CD8-positive, alpha-beta memory T cell (primary cell): ENCODE measurements at places on chromosomes 5 and 9. TPM values are rescaled to one million over a fixed set of nuclear protein-coding genes. Genes with fewer than 3 reads are reported as not detected.

The CCDC192 gene
- not detected for total RNA-seq

The MEGF10 gene
- not detected for total RNA-seq

The ITGA1 gene
- total RNA-seq, result 26.3 TPM

The FOXD4L5 gene
- total RNA-seq, result 0.09 TPM

The SEMA6A gene
- not detected for total RNA-seq

The SLC36A2 gene
- not detected for total RNA-seq

The CDH6 gene
- not detected for total RNA-seq

The GZMA gene
- total RNA-seq, result 15.1 TPM

The SPRY4 gene
- total RNA-seq, result 1.1 TPM

The SLC6A18 gene
- total RNA-seq, result not detected

The GGTA1 gene
- total RNA-seq, result not detected

The CSF1R gene
- 1.7 TPM for total RNA-seq

The SLC25A2 gene
- total RNA-seq, result 0.35 TPM

The C6 gene
- total RNA-seq, result not detected

The TEK gene
- not detected for total RNA-seq

The PCDHA1 gene
- not detected for total RNA-seq

GRCh38 chr5:56734091-56734694, 81.2 kb upstream of the MAP3K1 start:
- no peak for DNase-seq

GRCh38 chr5:96235008-96235910, 197.8 kb downstream of the PCSK1 start:
- DNase-seq, result no peak

DNA sequence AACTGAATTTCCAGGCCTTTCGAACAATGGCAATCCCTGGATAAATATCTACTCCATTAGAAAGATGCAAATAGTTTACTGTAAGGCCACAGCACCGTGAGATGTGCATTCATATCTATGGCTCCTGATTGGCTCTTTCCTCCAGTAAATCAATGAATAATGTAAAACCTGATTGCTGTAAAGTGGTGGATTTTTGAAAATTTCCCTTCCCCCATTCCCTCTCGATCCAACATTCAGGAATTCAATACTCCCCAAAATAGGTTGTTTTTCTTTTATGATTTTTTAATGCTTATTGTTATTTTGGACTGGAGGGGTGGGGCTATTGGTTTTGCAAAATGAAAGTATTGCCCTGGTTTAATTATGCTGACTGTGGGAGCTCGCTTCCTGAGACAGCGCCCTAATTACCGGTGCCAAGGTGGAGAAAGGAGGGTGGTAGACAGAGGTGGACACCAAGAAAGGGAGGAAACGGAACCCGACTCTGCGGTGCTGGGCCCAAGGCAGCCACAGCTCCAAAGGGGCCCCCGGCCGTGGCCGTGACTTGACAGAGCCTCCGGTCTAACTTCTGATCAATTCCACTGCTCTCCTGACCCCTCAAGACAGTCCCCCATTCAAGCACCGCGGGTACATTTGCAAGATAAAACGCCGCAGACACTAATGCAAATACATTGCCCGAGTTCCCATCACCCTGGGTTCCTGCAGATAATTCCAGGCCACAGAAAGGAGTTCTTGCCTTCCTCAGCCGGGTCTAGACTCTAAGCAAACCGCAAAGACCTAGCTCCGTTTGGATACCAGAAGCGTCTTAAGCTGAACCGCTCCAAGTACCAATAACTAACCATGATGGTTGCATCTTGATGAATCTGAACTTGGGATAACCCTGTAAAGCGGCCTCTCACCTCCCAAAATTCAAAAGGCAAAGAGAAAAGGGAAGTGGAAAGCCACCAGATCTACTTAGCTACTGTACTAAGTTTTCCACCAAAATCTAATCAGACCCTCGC, 211.2 kb downstream of the MEF2C start:
- no peak for DNase-seq

DNA sequence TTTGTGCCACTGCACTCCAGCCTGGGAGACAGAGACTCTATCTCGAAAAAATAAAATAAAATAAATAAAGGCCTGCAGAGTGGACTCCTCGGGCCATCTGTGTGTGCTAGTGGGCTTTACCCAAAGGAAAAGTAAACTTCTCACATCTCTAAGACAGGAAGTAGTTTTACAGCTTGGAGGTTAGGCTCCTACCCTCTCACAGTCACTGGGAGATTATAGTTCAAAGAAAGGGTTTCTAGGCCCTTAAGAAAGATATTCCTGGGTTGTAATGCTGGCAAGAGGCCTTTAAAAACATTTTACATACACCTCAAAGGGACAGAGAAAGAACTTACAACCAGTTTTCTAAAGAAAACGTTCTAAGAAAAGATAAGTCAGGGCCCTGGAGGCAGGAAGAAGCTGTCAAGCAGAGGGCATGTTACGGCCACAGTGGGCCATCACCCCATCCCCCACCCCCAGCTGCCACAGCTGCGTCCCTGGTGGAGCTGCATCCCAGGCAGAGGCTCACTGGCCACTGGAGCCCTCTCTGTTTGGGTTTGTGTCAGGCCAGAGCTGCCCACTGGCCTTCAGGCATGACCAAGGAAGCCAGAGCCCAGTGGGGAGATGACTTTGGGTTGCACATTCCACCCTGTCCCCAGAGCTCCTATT, 78.1 kb upstream of the CDK20 start:
- no peak for DNase-seq

- no peak for DNase-seq
Observed at GRCh38 chr5:72130351-72130761, 23.1 kb downstream of the MAP1B start.

GRCh38 chr5:173717959-173718358, 101.5 kb upstream of the BOD1 start:
- DNase-seq, result no peak

DNA sequence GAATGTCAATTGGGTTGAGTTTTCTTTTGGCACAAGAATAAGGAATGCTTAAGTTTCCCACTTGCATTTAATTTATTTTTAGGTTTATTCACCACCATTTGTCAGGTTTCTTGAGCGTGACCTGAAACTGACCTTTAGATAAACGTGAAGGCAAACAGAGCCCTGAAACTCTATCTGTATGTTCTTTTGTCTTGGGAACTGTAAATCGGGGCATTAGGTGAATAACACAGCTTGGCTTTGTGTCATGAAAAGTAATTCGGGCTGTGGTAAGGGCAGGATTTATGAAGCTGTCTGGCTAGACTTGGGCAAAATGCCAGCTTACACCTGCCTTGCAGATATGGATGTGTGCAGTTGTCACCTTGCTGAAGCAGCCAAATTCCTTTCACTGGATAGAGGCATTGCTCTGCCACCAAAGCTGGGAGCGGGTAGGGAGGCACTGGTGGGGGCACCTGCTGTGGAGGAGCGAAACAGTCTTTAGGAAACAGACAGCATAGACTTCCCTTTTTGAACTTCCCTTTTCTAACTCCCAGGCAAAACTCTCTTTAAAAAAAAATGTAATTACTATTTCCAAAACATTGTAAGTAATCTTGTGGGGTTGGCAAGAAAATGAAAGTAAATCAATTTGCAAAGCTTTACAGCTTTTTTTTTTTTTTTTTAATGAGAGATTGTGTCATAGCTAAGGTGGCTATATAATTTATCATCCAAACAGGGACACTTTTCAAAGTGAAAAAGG, 545.2 kb downstream of the CSNK1G3 start:
- DNase-seq, result no peak

DNA sequence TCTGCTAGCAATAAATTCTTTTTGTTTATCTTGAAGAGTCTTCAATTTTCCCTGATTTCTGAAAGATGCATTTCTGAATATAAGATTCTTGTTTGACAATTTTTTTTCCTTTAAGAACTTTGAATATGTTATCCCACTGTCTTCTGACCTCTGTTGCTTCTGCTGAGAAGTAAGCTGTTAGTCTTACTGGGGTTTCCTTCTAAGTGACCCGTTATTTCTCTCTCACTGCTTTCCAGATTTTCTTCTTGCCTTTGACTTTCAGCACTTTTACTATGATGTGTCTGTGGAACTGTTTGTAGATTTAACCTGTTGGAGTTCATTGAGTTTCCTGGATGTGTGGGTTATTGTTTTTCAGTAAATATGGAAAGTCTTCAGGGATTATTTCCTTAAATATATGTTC, 205.3 kb upstream of the NFIL3 start:
- DNase-seq, result no peak

DNA sequence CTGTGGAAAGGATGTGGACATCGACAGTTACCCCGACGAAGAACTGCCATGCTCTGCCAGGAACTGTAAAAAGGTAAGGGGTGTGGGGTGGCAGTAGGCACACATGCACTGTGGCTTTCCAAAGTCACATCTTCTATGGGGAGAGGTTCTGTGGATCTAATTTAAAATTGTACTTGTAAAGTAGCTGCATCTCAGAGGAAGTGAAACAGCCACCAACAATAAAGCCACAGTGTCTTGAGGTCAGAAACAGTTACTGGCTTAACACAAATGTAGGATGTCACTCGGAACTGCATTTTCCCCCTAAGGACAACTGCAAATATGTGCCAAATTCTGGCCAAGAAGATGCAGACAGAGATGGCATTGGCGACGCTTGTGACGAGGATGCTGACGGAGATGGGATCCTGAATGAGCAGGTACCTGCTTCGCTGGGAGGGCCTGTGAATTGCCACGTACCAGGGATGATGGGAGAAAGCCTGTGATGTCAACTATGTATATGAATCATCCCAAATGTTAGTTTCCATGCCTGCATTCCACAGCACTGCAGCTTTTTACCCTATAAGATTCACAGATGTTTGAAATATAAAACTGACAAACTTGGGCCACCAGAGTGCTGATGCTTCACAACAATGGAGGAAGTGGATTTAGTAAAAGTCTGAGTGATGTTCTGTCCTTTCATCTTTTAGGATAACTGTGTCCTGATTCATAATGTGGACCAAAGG, 35.3 kb downstream of the THBS4 start:
- DNase-seq, result no peak

DNA sequence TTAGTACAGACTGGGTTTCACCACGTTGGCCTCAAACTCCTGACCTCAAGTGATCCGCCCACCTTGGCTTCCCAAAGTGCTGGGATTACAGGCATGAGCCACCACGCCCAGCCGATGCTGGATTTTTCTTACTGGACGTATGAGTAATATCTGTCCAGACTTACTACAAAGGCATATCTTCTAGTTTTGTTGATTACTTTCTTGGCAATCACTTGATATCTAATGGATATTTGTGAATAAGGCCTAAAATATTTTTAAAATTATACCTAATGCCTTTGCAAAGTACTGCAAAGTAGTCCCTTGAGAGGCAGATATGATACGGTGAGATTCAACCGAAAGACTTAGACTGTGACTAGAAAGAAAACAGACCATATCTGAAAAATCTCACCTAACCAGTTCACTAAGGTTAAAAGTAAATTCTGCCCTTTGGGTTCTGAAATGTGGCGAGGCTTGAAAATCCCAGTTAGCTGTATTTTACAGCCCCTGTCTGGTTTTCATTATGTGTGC, 152.1 kb downstream of the GNAQ start:
- DNase-seq, result no peak

- no peak for DNase-seq
Observed at GRCh38 chr5:147512659-147513379, 3.0 kb upstream of the DPYSL3 start.

DNA sequence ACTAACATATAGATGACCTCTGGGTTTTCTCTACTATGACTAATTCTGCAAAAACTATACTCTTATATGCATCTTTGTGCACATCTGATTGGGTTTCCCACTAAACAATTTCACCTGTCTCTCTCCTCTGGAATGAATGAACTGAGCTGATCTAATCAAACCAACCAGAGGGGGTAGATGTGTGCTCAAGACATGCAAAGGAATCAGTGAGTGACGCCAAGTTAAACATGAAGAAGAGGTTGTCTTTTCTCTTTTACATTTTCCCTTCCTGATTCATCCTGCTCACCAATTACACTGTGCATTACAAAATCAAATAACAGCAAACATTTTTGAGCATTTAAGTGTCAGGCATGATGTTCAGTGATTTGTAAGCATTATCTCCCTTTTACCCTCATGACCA, 29.6 kb upstream of the GRXCR2 start:
- no peak for DNase-seq

DNA sequence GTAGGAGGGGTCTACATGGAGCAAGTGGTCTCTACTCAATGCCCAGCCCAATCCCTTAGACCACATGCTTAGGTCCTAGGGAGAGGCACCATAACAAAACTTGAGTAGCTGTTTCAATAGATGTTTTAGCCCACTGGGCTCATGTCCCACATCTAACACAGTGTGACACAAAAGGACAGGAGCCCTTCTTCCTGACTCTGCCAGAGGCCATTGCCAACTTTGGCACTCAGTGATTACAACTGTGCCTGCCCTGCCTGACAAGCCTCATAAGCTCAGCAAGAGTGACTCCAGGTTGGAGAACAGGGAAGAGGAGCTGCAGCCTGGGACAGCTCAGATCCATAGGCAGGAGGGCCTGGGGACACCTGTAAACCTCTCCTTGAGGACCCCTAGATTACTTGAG, 230.8 kb downstream of the ENC1 start:
- no peak for DNase-seq

- no peak for DNase-seq
Observed at GRCh38 chr5:26026044-26026443, 1012.3 kb downstream of the CDH9 start.

GRCh38 chr9:115495052-115495635, 377.2 kb upstream of the TNC start:
- no peak for DNase-seq

DNA sequence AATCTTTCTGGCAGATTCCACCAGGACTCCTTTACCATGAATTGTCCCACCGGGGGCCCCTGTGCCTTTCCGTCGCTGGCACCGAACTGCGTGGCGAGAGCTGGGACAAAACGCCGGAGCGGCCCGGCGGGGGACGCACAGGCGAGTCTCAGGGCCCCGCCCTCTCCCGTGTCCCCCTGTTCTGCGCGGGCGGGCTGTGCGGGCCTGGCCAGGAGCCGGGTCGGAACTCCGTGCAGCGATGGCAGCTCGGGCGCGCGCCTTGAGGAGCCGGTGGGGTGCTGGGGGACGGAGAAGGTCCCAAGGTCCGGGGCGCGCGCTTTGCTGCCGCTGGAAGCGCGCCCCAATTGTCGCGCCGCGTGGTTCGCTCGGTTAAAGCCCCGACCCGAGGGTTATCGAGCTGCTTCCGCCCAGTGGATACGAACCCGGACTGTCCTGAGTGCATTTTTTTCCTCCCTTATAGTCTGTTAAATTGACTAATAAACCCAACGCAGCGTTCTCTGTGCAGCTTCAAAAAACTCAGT, 125.3 kb downstream of the TMEM174 start:
- DNase-seq, result no peak

GRCh38 chr5:85395526-85395925, 1010.8 kb upstream of the EDIL3 start:
- no peak for DNase-seq

DNA sequence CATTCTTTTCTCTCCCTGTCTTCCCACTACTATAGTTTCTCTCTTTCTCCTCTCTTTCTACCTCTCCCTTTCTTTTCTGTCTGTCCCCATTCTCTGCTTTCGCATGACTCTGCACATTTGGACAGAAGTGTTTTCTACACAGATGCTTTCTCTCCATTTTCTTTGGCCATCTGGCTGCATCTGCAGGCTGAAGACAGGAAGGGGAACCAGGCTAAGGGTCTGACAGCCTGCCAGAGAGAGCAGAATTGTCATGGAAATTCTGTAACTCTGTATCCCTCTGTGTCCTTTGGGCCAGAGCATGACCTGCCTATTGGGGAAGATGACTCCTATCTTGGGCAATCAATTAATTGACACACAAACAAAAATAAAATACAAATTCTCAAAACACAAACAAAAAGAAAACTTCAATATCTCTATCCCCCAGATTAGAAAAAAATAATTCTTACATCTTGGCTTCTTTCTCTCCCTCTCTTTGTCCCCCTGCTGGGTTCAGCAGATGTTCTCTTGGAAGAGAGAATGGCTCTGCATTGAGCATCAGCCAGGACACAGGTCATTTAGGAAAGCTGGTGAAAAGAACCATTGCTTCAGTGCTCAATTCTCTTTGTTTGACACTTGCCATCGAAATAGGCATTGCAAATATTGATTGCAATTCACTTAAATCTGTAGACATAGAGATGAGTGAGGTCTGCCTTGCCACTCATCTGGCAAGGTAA, 415.9 kb upstream of the KLF4 start:
- no peak for DNase-seq
